ENCODE measurements at places on chromosomes 1 and 21.

DNA sequence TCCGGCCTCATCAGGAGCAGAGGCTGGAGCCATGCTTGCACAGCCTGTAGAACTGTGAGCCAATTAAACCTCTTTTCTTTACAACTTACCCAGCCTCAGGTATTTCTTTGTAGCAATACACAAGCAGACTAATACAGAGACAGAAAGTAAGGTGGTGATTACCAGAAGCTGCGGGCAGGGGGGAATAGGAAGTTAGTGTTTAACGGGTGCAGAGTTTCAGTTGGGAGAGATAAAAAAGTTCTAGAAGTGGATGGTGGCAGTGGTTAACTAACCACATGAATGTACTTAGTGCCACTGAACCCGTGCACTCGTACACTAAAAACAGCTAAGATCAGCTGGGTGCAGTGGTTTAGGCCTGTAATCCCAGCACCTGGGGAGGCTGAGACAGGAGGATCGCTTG lies 80.4 kb upstream of the TARDBP start:
- DNase-seq: peak; percentile 17

DNA sequence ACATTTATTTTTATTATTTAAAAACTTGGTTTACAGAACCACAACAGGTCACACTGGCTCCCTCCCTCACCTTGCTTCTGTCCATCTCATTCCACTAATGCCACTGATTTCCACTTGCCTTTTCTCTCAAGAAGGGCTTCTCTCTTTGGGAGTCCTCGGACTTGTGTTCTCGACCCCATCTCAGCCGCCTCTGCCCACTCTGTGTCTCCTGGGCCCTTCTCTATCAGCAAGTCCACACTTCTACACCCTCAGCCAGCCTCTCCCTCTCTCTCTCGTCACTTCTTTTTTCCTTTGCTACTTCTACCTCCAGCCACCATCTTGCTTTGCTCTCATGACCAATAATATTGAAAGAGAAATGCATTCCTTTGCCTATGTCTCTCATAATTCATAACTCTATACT lies 129.4 kb downstream of the HMGB4 start:
- DNase-seq: no peak

DNA sequence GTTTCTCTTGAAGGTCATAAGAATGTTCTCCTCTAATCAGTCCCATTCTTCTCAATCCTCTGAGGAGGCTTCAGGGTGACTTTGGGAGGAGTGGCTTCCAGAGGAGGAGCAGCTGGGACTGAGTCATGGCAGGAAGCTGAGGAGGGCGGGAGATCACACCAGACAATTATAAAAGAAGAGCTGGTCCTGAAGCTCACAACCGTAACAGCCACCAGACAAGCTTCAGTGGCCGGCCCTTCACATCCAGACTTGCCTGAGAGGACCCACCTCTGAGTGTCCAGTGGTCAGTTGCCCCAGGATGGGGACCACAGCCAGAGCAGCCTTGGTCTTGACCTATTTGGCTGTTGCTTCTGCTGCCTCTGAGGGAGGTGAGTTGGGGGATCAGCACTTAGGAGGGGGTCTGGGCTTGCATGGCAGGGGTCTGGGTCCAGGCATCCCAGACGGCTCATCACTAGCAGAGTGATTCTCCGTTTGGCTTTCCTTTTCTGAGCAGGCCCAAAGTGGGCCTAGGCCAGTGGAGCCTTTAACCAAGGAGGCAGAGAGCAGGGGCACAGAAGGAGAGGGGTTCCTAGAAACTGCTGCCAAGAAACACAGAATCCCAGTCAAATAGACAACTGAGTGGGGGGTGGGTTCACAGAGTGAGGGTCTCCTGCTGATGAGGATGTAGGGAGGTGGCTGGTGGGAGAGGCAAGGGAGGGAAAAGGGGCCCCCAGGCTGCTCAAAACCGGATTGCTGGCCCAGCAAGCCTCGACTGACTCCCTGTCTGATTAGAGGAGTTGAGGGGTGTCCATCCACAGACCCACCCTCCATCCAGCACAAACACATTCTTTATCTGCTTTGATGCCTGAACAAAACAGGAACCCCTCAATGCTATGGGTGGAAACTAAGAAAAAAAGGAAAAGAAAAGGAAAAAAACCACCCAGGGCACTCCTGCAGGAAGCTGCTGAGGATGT lies at the start of gene ECM1:
Gene ECM1 (plus strand): TSS at position 198 of the 953 bp plus-strand sequence. CDS start 101 bp downstream, at position 299.
- DNase-seq: no peak

DNA sequence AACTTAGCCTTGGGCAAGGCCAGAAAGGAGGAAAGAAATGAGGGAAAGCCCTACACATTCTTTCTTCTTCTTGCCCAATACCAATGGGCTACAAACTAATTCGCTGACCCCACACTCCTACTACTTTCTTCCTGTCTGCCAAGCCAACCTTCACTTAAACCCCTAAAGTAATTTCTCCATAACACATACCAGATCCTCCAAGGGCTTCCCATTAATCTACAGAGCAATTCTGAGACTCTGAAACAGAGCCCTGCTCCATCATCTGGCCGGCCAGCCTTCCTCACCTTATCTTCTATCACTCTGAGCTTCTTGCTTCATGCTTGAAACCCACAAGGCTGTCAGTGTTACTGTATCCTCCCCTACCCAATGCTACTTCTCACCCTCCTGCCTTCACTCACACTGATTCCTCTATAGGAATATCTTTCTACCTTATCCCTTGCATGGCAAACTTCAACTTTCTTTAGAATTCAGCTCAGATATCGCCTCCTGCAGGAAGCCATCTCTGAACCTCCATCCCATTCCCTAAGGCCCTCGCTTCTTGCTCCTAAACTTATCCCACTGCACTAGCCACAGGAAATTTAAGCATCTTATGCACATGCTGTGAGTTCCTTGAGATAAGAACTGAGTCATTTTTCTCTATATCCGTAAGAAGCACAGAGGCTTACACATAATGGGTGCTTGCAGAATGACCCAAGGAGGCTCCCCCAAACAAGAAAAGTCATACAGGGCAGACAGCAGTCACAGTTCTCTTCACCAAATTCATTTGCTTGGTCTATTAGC lies 81.9 kb downstream of the JAK1 start:
- no peak for DNase-seq

DNA sequence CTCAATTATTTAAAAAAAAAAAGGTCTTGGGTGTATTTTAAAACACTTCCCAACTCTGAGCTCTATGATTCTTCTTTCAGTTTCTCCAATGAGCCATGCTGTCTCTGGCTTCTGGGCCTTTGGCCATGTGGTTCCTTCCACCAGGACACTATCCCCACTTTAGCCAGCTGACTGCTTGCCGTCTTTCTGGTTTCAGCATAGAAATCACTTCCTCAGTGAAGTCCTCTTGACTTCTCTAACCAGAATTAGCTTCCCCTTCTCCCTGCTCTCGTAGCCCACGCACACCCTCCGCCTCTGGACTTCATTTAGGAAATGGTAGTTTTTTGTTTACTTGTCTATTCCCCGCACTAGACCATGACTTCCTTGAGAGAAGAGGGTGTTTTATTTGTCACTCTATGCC lies 1.1 kb upstream of the DIO1 start:
- no peak for DNase-seq

GRCh38 chr1:200323856-200324400 lies 85.9 kb downstream of the ZNF281 start:
- DNase-seq: no peak

DNA sequence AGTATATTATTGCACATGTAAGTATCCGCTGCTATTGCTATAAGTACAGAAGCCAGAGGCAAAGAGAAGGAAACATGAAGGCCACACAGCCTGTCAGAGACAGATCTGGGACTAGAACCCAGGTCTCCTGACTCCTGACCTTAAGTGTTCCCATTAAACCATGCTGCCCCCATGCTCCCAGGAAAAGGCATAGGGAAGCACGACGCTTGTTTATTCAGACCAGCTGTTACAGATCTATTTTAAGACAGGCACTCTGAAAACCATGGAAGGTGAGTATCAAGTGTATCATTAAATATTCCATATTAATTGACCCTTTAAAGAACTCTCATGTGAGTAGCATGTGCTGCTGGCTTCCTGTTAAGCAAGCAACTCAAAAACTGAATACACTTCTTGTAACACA lies 11.4 kb downstream of the VAV3 start:
- DNase-seq: no peak

GRCh38 chr1:2101946-2102345 lies 51.7 kb downstream of the PRKCZ start:
- DNase-seq: no peak

DNA sequence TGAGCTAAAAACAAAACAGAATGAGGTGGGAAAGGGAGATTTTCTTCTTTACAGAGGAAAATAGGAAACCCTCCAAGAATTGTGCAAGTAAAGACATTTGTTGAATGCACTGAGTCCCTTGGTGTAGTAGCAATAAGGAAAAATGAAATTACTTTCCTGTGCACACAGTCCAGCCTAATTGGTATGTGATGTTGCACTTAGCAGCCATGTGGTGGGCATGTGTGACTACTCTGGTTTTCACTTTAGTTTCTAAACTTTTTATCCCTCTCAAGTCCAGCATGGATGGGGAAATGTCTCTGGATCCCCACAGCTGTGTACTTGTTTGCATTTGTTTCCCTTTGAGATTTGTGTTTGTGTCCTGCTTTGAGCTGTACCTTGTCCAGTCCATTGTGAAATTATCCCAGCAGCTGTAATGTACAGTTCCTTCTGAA lies 7.1 kb upstream of the AGO3 start:
- DNase-seq: no peak

GRCh38 chr1:171167785-171168184 lies 17.3 kb upstream of the FMO2 start:
- no peak for DNase-seq

GRCh38 chr1:89489047-89489729 lies 35.4 kb upstream of the LRRC8B start:
- no peak for DNase-seq

DNA sequence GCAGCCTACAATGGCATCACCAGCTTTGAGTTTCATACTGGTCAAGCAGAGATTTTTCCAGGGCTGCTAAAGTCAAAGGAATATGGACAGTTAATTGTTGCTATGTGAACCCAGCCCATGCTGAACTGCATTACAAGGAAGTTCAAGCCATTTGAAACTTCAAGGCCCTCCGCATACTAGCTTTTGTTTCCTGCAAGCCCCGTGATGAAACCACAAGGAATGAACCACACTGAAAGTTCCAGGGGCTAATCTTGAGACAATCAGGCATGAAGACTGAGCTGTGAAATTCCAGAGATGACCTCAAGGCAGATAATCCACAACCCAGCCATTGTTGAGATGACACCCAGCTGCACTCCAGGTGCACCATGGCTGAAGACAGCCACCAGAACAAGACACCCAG lies 180.8 kb downstream of the C1orf21 start:
- DNase-seq: no peak

- DNase-seq: no peak
Observed at GRCh38 chr1:60222360-60223115, 149.0 kb upstream of the C1orf87 start.

DNA sequence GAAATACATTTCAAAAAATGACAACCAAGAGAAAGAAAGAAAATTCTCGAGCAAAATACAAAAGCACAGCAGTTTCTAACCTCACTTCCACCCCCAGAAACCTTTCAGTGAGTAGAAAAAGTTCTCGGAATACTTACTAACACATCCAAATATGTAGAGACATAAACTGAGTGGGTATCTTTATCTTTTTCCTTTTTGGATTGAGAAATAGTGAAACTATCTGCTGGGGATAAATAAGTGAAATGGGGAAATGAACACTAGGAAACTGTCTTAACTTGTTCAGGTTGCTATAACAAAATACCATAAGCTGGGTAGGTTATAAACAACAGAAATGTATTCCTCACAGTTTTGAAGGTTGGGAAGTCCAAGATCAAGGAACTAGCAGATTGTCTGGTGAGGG lies 72.0 kb downstream of the VCAM1 start:
- DNase-seq: no peak

DNA sequence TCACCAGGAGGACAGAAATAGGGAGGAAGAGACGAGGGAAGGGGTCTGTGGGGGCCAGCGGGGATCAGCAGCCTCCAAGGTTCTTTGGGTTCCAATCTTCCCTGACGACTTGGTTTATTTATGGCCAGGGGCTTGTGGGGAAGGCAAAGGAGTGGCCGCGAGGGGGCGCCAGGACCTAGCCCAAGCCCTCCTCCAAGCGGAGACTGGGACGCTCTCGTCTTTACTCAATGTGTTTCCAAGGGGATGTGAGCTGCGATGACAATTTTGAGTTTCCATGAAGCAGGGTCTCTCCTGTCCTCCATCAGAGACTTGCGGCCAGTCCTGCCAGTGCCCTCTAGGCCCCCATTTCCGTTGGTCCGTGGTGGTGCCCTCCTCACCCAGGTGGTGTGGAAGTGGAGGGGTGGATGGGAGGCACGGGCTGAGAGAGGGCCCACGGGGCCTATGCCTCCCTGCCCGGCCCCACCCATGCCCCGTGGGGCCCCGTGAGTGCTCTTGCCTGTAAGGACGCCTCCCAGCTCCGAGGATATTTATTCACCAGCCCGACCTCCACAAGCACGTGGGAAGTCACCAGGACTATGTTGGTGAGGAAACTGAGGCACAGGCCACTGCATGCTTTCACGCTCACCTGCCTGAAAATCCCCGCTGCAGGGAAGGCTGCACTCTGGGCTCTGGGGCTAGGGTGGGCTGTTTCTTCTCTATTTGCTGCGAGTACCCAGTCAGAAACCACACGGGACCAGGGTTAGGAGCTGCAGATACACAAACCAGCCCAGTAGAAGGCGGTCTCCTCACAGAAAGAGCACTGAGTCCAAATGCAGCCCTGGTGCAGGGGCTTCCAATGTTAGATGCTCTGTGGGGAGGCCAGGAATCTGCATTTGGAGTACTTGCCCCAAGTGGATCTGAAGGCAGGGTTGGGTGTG lies 26.5 kb downstream of the DMRTB1 start:
- DNase-seq: peak; percentile 68

DNA sequence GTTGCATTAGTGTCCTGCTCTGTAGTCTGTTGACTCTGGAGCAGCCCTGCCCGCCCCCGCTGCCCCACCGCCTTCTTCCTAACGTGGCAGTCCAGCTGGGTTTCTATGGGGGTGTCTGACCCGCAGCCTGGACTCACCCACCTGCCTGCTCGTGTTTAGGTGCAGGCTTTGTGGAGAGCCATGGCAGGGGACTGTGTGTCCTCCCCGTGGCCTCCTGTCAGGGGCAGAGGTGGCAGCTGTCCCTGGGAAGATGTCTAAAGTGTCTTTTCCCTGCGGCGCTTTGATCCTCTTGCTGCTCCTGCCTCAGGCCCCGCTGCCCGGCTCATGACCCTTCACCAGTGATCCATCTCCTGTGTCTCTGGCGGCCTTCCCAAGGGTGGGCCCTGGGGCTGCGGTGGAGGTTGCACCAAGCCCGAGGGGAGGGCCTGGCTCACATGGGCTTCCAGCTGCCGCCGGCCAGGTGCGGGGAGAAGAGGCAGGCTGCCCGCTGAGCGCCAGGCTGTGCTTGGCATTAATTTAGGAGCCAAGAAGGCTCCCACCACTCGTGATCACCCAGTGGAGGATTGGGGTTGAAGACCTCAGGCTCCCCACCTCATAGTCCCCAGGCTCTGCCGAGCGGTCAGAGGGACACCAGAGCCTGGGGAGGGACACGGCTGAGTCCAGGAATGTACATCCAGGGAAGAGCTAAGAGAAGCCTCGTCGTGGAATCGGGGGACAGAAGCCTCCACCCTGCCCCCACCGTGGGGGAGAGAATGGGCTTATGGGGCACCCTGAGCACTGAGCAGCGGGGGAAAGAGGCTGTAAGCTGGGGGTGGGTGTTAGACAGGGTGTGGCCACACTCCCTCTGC lies 44.1 kb downstream of the COL18A1 start:
- DNase-seq: no peak
